Choroid plexus epithelial cell (primary cell): ENCODE measurements at places on chromosomes 3 and 15.
A peak's percentile ranks its signal among the peaks of the same experiment; 100 is the strongest.

DNA sequence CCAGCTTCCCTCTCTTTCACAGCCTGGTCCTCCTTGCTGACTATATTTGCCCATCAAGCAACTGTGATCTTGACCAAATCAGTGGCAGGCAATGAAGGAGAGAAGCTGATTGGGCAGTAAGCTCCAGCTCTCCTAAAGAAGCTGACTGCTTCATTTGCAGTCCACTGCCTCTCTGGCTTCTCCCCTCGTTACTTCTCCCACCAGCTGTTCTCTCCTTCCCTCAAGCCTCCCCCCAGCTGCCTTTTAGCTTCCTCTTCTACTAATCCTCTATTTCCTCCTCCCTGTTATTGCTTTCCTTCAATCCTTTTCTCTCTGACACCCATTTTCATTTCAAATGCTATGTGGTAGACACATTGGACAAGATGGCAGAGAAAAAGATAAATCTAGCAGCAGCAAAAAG lies 474.7 kb upstream of the UBE2E2 start:
- DNase-seq: no peak

DNA sequence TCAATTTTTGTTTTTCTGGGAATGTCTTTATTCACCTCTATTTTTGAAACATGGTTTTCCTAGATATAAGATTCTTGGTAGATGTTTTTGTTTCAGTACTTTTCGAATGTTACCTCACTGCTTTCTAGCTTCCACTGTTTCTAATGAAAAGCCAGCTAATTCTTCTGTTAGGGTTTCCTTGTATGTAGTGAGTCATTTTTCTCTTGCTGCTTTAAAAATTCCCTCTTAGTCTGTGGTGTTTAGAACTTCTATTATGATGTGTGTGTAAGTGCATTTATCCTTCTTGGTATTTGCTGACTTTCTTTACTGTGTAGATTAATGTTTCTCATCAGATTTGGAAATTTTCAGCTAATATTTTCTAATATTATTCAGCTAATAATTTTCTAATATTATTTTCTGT lies 151.1 kb upstream of the OSTN start:
- peak; percentile 7 for DNase-seq

GRCh38 chr3:123447416-123447748 lies 1.5 kb downstream of the ADCY5 start:
- no peak for DNase-seq

DNA sequence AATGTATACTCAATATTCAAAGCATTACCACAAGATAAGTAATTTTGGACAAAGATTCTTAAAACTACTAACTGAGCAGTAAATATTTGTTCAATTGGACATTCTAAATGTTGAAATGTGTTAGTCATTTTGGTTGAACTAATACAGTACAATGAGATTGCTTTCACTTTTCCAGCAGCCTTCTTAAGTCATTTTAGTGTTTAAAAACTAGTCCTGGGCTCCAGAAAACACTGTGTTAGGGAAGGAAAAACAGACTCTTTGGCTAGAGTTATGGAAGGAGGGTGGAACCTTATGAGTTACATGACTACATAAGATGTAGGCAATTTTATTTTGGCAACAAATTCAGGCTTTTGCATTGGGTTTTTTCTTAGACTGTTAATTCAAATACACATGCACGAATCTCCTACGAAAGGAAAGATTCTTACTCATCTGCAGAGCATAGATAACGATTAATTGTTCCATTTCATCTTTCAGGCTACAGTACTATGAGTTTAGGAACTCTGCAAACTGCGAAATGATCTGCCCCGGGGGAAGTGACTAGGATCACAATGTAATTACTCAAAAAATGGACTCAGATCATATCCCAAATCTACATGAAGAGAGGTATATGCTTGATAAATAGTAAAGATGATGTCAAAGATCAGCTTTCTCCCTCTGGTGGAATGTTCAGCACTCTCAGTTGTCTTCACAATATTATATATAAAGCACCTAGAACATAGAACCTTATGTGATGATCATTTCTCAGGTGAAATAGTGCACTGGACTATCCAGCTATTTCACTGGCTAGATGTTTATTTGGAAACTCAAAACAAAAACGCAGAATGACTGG lies 492.8 kb upstream of the MDFIC2 start:
- DNase-seq: peak; percentile 73

GRCh38 chr3:43214616-43215015 lies 71.7 kb upstream of the SNRK start:
- peak; percentile 41 for DNase-seq

DNA sequence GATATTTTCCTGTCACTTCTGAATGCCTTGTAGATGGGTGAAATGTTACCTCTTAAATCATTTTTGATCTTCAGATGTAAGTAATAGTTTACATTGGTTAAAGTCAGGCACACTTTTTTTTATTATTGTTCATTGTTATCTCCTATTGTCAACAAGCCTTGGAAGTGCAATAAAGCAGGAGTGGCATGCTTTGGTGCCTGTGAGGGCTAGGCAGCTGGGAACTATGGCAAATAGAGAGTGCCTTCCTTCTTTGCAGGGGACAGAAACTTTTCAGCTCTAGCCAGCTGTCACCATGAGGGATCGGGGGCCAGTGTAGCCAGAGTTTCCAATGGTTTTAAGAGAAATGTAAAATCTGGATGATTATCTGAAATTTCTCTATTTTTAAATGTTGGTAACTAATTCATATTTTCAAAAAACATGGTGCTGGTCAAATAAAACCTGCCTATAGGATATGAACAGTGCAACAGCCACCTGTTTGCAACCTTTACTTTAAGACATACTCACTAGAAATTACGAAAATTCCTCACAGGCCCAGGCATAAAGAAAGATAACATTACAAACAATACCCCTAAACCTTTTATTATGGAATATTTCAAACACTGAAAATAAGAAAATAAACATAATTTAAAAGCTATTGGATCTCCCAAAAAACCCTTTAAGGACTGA lies 9.1 kb upstream of the SELENOK start:
- DNase-seq: no peak

DNA sequence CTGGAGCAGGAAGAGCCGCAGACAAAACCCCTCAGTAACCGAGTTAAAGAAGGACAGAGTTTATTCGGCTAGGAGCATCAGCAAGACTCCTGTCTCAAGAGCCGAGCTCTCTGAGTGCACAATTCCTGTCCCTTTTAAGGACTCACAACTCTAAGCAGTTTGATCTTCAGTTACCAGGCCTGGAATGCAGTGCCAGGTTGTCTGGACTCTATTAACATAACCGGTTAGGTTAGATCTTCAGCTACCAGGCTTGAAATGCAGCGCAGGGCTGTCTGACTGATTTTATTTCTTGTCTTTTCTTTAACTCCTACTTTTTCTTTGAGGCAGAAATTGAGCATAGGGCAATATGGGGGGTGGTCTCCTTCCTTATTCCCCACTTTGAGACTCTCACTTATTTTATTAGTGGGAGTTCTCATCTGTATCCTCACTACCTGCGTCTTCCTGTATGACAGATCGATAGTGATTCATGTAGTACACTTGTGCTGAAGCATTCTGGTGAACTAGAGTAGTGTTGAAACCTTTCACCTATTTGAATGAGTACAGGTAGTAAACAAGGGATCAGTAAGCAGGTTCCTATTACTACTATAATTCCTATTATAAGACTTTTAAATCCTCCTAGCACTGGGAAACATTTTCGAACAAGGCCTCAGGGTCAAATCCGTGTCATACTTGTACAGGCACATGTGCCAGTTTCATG lies 325.0 kb downstream of the CGGBP1 start:
- DNase-seq: no peak

DNA sequence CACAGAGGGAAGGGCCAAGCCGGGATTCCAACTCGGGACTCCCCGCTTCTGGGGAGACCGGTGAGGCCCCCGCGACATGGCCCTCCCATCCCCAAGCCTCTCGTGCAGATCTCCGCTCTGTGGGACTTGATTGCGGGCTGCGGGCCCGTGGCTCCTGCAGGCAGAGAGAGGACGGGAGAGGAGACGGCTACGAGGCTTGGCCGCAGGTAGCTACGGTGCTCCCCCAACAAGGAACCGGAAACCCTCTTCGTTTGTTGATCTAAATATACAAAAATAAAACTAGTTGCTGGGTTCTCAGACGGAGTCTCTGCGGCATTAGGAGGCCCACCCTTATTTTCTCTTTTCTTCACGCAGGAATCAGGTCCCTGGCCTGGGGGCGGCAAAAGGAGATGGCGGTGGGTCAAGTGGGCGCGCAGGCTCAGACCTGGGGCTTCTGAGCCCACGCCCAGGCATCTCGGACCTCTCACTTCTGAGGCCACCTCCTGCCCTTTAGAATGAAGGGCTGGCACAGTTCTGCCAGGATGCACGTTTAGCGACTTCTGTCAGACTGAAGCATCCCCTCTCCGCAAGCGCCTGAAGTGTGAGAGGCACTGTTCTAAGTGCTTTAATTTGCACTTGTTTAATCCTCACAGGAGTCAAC lies 10.9 kb downstream of the GNB5 start:
- DNase-seq: peak; percentile 18

GRCh38 chr15:53193149-53193548 lies 403.0 kb upstream of the ONECUT1 start:
- peak; percentile 12 for DNase-seq
